Endodermal cell (in vitro differentiated cells): ENCODE measurements at places on chromosomes 1 and 21. TPM values are rescaled to one million over a fixed set of nuclear protein-coding genes. Genes with fewer than 3 reads are reported as not detected.

The GRHL3 gene
- total RNA-seq = 1.8 and 2.5 TPM in 2 replicates

The CASQ2 gene
- total RNA-seq = 0.14 TPM in 1 of 2 replicates, not detected in the other

The RNF186 gene
- total RNA-seq = not detected in 2 replicates

The KCNK2 gene
- not detected in 3 replicates for total RNA-seq

The LRRC53 gene
- not detected in 3 replicates for total RNA-seq

DNA sequence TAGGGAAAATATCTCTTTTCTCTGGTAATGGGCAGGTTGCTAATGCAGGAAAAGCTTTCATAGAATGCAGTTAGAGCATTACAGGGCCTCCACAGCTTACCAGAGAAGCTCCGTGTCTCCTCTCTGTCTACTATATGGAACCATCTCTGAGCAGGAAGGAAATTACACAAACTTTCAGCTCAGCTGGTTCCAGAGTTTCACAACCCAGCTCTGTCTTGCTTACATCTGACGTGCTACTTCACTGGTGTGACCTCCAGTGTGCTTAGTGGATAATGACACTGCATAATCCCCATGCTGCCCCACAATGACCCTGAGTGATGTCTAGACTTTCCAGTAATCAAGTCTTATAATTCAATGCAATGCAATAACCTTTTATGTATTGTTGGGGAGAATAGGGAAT lies 4.3 kb upstream of the FGGY start:
- H3K36me3 ChIP-seq = no peaks in the 10 kb centered on the region
- no peak overlapping the region for H3K4me3 ChIP-seq
- H3K27ac ChIP-seq = no peak overlapping the region
- no peaks in the 10 kb centered on the region for H3K27me3 ChIP-seq
- peaks cover 5% of the 10 kb centered on the region for H3K4me1 ChIP-seq
- no peak for DNase-seq

GRCh38 chr1:16433030-16433429 lies 4.2 kb downstream of the SPATA21 start:
- DNase-seq = no peak
- H3K36me3 ChIP-seq = no peaks in the 10 kb centered on the region
- H3K27me3 ChIP-seq = no peaks in the 10 kb centered on the region

GRCh38 chr1:110482662-110483307 lies 31.8 kb downstream of the PROK1 start:
- H3K4me3 ChIP-seq = no peak overlapping the region
- peak; percentile 77 for DNase-seq
- H3K27ac ChIP-seq = no peak overlapping the region
- peaks cover 19% of the 10 kb centered on the region for H3K27me3 ChIP-seq

DNA sequence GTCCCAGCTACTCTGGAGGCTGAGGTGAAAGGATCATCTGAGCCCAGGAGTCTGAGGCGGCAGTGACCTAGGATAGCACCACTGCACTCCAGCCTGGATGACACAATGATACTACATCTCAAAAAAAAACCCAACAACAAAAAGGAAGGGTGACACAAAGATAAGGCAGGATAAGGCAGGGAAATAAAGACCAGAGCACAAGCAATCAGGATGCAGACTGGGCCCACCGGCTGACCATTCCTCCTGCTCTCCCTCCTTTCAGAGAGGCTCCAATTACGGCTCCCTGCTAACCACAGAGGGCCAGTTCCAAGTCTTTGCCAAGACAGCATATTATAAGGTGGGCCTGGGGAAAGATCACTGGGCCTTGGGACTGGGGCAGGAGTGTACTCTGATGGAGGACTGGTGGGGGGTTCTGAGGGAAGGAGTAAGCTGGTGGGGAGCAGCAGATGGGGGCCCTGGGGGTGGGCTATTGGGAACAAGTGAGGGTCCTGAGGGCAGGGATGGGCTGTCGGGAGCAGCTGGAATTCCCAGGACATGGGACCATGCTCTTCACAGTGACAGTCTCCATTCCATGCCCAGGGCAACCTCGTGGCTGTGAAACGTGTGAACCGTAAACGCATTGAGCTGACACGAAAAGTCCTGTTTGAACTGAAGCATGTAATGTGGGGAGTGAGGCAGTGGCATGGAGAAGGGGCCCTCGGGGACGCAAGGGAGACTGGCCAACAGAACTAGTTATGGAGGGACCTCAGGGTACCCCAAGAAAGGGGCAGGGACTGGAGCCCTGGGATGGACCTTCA lies 7.3 kb downstream of the NPR1 start:
- no peak overlapping the region for H3K4me3 ChIP-seq
- H3K36me3 ChIP-seq = no peaks in the 10 kb centered on the region
- H3K27me3 ChIP-seq = peaks cover 3% of the 10 kb centered on the region
- H3K27ac ChIP-seq = no peak overlapping the region
- DNase-seq = no peak

GRCh38 chr1:218349348-218350034 lies 4.4 kb downstream of the TGFB2 start:
- H3K4me3 ChIP-seq = no peak overlapping the region
- peaks cover 43% of the 10 kb centered on the region for H3K27me3 ChIP-seq
- no peak overlapping the region for H3K27ac ChIP-seq
- H3K4me1 ChIP-seq = no peaks in the 10 kb centered on the region
- peaks cover 1% of the 10 kb centered on the region for H3K36me3 ChIP-seq

GRCh38 chr1:77430966-77431690 lies 149.3 kb downstream of the AK5 start:
- no peak for DNase-seq
- H3K36me3 ChIP-seq = no peaks in the 10 kb centered on the region
- no peaks in the 10 kb centered on the region for H3K27me3 ChIP-seq
- no peak overlapping the region for H3K27ac ChIP-seq
- H3K4me1 ChIP-seq = no peaks in the 10 kb centered on the region
- no peak overlapping the region for H3K4me3 ChIP-seq

- peak; percentile 93 for DNase-seq
- H3K27me3 ChIP-seq = no peaks in the 10 kb centered on the region
- no peak overlapping the region for H3K27ac ChIP-seq
- peaks cover 10% of the 10 kb centered on the region for H3K4me1 ChIP-seq
Measured at GRCh38 chr1:67535474-67535873, 105.3 kb upstream of the SERBP1 start.

DNA sequence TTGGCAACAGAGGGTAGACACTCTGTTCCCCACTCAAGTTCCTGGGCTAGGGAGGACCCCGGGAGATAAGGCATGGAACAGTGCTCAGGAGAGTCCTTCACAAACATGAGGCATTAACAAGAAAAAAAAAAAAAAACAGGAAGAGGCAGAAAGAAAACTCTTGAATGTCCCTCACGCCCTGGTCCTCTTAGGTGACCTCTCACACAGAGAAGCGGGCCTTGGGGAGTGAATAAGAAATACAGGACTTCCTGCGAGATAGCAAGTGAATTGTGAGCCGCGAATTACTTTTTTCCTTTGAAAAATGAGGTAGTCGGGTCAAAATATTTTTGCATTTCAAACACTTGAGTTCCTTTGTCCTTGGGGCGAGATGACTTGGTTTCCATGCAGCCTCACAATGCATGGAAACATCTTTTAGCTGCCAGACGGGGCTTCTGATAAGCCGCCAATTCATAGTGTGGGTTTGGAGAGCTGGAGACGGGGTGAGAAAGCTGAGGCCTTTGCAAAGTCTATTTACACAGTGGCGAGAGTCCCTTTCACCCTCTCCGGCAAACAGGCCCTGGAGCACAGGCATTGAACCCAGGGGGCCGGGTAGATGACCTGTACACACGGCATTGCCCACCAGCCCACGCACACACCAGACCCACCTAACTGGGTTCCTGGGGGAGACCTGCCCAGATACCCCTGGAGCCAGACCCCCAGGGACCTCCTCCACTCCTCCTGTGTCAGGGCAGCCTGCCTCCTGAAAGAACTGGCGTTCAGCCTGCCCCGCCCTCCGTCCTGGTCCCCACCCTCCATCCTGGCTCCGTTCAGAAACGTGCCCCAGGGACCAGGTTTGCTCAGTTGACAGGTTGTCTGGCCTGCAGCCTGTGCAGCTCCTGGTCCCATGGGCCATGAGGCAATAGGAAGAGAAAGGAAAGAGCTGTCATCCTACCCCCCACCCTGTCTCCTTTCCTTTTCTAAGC lies 192.3 kb downstream of the PRDM16 start:
- H3K27ac ChIP-seq = no peak overlapping the region
- no peak overlapping the region for H3K4me3 ChIP-seq
- H3K36me3 ChIP-seq = no peaks in the 10 kb centered on the region
- no peaks in the 10 kb centered on the region for H3K27me3 ChIP-seq
- no peak for DNase-seq
- no peaks in the 10 kb centered on the region for H3K4me1 ChIP-seq

- no peak within 1 kb of the TSS for H3K27ac ChIP-seq
- peak; percentile 86 for DNase-seq
- H3K27me3 ChIP-seq = peaks cover 98% of the 10 kb centered on the region
- peak within 1 kb of the TSS; percentile 53 for H3K4me3 ChIP-seq
- no peaks in the 10 kb centered on the region for H3K4me1 ChIP-seq
Measured at GRCh38 chr21:36698981-36699545, at the start of gene SIM2. SIM2 (plus strand) TSS chr21:36699115; CDS start chr21:36699747, 632 bp downstream.

DNA sequence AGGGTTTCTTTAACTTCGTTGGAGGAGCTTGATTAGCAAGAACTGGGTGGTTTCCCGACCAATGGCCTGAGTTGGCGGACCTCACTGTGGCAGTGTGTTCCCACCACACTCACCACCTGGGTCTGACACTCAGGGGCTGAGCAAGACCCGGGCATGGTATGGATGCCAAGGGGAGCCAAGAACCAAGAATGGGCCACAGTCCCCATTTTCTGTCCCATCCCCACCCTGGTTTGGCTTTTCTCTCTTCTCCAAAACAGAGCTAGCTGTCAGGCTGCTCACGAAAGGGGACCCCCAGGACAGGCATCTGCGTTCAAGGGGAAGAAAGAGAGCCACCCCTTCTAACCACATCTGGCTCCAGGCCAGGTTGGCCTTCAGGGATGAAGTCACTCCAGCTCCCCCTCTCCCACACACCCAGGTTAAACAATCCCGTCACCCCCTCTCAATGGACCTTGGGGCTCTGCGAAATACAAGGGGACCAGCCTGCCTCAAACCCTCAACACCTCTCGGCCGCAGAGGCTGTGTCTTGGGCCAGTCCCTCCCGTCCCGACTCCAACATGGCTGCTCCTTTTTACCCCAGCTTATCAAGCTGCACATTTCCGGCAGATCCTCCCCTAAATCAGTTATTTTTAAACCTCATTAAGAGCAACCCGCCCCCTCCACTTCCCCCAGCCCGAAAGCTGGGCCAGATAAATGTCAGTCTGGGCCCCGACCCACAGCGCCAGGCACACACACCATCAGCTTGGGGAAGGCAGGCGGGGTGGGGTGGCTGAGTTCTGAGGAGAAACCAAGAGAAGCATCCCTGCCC lies 3.4 kb downstream of the TAGLN2 start:
- H3K4me3 ChIP-seq = peak overlapping the region; percentile 94

DNA sequence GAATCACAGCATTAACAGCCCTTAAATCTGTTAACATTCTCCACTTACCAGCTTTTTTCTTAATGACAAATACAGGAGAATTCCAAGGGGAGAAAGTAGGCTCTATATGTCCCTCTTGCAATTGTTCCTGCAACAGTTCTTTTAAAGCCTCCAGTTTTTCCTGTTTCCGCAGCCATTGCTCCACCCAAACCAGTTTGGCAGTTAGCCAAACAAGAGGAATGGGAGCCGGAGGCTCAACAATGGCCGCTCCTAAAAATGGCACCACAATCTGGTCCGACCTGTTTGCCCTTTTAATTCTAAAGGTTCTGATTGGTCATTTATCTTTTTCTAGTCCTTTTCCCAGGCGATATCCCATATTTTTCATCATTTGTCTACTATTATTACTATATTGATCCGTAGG lies 14.0 kb upstream of the L1TD1 start:
- H3K36me3 ChIP-seq = no peaks in the 10 kb centered on the region
- no peaks in the 10 kb centered on the region for H3K27me3 ChIP-seq
- peak overlapping the region; percentile 24 for H3K4me3 ChIP-seq
- H3K27ac ChIP-seq = no peak overlapping the region
